ENCODE measurements at places on chromosomes 2 and 18.

GRCh38 chr2:159879051-159879604 is 81.1 kb upstream of the CD302 start:
- DNase-seq = peak; percentile 23

DNA sequence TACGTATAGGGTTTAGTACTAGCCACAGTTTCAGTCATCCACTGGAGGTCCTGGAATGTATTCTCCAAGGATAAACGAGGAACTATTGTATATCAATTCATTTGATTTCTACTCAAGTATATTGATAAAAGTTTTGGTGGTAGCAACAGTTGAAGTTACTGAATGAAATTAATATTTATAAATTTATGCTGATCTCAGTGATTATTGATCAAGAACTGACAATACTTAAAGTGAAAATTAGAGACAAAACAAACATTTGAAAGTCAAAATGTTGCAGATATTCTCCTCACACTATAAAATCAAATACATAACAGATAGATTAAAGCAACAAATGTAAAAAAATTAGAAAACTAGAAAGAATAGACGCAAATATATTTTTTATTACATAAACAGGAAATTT is 150.9 kb upstream of the SLC35G4 start:
- DNase-seq = no peak

GRCh38 chr2:42761554-42761953 is 2.4 kb downstream of the OXER1 start:
- no peak for DNase-seq

DNA sequence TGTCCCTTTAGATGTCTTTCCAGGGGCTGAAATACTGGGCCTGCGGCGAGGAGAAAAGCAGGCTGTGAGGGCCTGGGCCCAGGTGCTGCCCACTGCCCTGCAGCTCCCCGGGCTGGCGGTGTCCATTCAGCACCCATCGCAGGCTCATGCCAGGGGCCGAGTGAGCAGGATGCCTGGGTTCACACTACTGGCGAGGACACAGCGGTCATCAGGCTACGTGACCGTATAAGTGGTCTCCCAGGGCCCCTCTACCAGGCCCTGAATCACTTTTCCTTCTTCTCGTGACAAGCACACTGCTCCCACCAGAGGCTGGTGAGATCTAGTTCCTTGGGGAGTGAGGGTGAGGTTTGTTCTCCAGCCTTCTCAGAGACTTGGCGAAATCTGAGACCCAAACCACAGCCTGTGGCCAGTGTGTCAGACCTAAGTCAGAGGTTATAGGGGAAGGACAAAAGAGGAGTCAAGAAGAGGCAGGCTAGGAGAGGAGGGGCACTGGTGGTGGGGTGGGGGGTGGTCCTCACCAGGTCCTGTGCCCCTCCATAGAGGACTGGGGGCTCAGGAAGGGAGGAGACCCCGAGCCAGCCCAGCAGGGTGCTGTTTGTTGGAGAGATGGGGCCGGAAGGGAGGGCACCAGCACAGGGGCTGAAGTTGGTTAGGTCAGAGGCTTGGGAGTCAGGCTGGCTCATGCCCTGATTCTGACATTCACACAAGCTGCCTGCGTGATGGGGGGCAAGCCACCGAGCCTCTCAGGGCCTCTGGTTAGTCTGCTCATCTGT is 6.6 kb upstream of the SEMA4C start:
- DNase-seq = peak; percentile 53

DNA sequence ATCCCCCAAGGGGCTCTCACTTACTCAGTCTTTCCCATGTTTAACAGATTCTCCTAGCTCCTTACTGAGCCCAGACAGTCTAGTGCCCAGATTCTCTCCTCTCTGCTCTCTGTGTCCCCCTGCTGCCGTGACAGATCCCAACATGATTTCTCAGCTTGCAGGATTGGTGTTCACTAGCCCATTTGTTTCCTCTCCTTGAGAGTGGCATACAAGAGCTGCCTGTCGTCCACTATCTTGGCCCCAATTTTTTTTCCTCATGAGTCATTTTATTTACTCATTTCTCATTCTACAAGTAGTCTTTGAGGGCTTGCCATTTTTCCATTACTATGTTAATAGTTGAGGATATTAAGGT is 199.9 kb upstream of the FN1 start:
- DNase-seq = peak; percentile 79

- DNase-seq = no peak
Observed at GRCh38 chr2:208025814-208026184, 472 bp upstream of the PLEKHM3 start.
